ENCODE measurements at places on chromosomes 11 and 22.
A peak's percentile ranks its signal among the peaks of the same experiment; 100 is the strongest.

DNA sequence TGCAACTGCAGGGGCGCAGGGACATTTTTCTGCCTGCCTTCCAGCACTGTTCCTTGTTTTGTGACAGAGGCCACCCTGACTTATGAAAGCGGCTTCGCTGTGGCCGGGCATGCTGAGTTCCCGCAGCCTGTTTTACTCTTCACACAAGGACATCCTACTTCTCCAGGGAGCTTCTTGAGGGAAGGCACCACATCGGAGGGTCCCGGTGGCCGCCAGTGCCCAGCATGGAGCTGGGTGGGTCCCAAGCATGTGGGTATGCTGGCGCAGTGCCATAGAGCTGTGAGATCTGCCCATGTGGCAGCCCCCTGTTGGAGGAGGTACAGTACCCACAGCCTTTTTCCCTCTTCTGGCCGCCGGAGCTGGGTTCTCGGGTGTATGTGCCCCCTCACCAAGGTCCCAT, 136.1 kb downstream of the GRIK4 start:
- DNase-seq, result no peak

- no peak for DNase-seq
Observed at GRCh38 chr22:37664249-37665101, 6.0 kb downstream of the PDXP start.

DNA sequence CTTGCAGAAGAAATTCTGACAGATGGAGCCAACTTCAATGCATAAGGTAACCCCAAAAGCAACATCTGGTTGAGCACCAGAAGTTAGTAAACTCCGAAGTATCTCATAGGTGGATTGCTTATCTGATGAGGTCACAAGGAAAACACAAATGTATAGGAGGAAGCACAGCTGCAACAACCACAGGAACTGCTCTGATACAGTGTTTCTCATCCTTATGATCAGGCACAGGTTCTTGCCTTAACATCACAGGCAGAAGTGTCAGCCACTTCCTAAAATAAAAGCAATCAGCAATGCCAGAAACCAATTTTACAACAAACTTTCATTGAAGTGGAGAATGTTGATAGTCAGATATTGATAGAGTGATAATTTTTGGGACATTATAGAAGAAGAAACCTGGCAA, 530.3 kb upstream of the FAT3 start:
- no peak for DNase-seq

DNA sequence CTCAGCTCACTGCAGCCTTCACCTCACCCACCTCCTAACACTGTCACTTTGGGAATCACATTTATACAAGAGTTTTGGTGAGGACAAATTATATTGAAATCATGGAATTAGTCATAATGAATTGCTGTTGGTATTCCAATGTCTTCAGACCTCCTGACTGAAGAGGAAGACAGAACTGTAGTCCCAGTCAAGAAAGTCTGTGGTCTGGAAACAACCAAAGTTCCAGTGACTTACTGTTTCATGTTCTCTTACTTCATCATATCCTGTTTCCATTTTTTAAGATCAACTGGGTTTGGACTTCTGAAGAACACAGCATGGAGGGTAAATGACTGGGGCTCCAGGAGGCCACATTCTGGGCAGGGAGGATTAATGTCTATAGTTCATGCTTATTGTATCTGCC, 43.0 kb upstream of the HIPK3 start:
- DNase-seq, result no peak

DNA sequence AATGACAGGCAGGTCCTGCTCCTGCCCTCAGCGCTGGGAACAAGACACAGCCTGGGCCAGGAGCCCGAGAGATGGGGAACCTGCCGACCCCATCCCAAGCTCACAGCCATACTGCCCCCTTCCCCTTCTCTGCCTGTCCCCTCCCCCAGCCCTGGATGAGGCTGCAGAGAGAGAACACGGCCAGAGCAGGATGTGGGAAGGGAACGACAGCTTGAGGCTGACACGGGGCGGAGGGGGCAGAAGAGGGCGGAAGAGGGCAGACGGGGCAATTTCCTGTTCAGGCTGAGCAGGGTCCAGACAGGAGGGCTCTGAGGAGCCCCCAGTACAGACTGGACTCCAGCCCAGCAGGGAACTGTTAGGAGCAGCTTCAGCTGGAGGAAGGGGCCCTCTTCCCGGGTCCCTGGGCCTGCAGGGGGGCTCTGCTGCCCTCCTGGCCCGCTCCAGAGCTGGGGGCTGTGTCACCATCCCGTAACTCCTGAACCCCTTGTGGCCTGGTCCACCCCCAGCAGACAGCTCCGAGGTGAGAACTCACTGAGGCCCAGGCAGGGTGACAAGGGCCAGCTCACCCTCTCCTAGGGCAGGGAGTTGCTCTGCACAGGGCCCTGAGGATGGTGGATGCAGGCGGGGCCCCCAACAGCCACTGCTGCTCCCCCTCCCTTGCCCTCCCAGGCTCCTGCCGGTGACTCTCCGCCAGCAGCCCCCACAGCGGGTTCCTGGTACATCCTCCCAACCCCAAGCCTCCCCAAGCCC, 5.7 kb downstream of the CTSD start:
- DNase-seq, result no peak

GRCh38 chr11:100824041-100824809, 137.1 kb downstream of the ARHGAP42 start:
- no peak for DNase-seq

DNA sequence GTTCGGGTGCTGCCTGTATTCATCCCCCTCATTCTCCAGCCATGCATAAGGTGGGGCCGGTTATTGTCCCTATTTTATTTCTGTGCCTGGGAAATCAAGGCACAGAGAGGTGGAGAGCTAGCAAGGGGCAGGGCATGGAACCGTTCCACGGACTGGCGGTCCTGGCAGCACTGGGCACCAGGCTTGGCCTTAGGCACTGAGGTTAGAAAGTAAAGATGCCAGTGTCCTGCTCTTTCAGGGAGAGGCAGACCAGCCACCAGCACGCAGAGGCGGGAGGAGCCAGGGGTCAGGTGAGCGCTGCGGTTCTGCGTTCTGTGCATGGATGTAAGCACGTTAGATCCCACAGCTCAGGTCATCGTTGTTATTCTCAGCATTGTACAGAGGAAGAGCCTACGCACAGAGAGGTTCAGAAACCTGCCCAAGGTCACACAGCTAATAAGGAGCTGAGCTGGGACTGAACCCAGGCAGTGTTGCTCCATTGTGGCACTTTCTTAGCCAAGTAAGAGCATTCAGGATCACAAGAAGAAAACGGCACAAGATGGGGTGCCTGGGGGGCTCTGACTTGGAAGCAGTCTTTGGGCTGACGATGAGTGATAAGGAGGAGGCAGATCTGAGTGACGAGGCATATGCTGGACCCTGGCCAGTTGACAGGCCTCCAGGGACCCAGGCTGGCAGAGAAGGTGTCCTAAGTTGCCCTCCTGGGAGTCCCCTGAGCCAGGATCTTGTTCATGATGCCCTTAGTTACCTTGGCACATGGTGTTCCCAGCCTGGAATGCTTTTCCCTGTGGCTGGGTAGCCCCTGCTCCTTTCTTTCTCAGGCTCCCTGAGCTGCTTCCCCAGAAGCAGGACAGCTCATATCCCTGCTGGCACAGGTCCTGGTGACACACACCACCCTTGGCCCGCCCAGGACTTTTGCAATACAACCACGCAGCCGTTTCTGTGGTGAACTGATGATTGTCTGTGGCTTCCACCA, 41.1 kb downstream of the OSBPL5 start:
- no peak for DNase-seq

GRCh38 chr11:108117746-108118371, 3.5 kb upstream of the ACAT1 start:
- no peak for DNase-seq

GRCh38 chr11:83004746-83005556, 66.7 kb downstream of the RAB30 start:
- no peak for DNase-seq

DNA sequence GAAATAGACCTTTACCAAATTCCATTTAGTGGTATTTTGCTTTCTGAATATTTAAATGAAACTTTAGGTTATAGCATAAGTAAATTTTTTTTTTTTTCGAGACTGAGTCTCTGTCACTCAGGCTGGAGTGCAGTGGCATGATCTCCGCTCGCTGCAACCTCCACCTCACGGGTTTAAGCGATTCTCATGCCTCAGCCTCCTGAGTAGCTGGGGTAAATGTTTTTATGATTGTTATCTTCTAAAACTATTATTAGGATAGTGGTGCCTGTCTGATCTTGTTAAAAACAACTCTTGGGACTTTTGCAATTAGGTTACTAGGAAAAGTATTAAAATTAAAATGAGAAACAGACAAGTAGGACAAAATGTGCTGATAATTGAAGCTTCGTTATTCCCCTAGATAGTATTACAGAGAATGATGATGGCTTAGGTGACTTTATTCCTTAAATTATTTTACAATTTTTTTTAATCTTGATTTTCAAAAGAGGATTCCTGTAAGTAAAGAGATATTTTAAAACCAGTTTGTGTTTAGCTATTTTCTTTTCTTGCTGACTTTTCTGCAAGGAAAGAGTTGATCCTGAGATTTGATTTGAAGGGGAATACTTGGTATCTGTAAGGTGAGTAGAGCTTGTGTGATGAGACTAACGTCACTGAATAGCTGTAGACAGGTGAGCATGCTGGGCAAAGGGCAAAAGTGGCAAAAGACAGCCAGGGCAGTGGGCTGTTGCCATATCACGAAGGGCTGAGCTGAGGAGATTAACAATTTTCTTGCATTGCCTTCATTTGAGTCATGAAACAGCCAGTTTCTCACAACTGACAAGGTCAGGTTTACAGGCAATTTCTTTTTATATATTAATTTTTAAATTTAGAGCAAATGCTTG, 20.8 kb downstream of the CRKL start:
- no peak for DNase-seq

DNA sequence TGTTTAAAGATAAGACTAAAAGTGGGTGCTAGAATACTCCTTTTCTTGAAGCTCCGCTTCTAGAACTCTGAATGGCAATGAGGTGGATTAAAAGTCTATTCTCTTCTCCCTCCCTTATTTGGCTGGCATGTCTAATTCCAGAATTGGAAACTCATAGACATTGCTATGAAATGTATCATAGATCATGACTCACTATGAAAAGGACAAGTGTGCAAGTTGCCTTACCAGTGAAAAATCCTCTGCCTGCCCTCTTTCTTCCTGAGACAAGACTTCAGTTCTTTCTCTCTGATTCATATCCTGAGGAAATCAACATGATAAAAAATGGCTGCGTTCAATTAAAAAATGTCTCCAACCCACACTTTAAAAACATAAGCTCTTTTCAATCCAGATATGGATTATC, 73.2 kb upstream of the BLID start:
- DNase-seq, result no peak

DNA sequence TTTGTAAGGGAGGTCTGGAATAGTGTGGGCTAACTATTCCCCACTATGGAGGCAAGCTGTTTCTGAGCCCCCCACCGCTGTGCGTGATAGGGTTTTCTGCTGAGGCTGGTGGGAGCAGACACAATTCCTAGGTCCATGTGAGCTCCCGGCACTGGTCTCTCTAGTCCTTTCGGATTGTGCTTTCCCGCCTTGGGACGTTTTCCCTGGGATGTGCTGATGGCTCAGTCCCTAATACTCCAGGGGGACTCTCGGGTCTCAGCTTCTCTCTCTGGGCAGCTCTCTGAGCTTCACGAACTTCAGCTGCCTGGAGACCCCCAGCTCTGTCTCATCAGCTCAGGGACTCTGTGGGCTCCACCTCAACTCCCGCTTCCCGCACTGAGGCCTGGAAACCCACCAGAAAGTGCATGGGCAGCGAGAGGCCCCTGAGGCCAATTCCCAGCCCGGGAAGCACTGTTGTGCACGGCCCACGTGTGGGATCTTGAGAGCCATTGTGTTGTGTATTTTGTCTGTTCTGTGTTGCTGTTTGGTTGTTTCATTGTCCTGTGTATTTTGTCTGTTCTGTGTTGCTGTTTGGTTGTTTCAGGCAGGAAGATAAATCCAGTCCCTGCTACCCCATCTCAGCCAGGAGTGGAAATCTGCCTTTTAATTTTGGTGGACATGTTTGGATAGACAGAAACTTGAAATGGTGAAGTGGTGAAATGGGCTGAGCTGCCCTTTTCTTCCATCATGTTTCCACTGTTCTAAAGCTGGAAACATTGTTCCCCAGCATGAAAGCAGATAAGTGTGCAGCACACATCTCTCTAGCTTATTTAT, 12.7 kb upstream of the TNNT3 start:
- DNase-seq, result no peak

- no peak for DNase-seq
Observed at GRCh38 chr11:117839380-117839881, 14.9 kb upstream of the FXYD2 start.

DNA sequence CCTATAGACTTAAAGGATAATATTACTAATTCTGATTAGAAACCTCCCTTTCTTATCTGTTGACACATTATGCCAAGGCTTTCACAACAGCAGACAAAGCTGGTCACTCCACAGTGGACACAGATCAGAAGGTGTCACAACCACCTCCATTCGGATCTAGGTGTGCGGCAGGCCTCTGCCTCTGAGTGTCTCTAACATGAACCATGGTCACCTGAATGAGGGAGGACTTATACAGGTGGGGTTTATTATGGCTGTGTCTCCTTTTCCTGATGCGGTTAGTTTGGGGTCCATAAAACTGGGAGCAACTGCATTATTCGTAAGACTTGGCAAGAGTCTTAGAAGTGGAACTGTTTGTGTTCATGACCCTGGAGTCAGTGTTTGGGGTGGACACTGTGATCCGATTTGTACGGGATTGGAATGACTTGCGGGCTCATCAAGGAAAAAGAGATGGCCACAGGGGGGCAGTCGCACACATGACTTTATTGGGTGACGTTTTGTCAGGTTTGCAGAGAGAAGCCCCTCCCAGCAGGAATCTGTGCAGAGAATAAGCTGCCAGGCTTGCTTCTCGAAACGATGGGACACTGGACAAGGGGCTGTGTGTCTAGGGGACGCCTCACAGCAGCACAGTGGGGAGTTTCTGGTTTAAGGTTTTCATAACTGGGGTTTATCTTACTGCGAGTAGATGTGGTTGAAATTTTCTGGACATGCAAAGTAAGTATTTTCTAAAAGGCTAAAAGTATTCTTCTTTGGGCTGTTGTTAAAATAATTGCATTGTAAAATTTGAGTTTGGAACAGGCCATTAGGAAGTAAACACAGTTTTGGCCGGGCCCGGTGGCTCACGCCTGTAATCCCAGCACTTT, 90.6 kb downstream of the GAB4 start:
- peak; percentile 25 for DNase-seq

DNA sequence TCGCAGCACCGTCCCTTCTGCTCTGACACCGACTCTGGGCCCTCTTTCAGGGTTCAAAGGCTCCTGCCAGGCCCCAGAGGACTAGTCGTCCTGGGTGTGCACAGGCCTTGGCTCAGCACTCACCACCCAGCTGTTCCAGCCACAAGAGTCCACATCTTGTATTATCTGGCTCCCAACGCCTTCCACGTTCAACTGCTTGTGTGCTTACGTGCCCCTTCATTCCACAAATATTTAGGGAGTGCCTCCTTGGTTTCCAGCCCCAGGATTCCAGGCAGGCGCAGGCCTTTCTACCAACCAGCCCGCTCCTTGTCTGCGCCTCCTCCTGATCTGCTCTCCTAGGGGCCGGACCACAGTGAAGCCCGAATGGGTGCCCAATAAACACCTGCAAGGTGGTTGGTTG, 70.9 kb downstream of the SCUBE1 start:
- DNase-seq, result no peak

DNA sequence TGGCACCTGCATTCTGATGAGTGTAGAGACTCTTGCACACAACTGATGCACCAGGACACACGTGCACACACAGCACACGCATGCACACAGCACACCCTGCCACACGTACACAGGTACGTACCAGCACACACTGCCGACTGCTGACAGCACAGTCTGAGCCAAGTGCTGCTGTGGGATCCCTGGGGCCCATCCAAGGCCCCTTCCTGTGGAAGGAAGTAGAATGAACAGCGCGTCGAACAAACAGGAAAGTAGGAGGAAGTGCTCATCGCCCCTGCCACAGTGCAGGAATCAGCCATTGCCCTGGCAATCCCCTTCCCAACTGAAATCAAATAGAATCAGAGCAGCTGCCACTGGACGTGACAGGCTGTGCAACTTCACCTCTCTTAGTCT, 57.9 kb downstream of the CD82 start:
- no peak for DNase-seq

Data from stimulated activated CD8-positive, alpha-beta memory T cell treated with anti-CD3 and anti-CD28 coated beads, Interleukin-4, amount 100 ng/mL, for 4 hours (primary cell).